HuH-7.5 (cell line): ENCODE measurements at places on chromosomes 1 and 21.

DNA sequence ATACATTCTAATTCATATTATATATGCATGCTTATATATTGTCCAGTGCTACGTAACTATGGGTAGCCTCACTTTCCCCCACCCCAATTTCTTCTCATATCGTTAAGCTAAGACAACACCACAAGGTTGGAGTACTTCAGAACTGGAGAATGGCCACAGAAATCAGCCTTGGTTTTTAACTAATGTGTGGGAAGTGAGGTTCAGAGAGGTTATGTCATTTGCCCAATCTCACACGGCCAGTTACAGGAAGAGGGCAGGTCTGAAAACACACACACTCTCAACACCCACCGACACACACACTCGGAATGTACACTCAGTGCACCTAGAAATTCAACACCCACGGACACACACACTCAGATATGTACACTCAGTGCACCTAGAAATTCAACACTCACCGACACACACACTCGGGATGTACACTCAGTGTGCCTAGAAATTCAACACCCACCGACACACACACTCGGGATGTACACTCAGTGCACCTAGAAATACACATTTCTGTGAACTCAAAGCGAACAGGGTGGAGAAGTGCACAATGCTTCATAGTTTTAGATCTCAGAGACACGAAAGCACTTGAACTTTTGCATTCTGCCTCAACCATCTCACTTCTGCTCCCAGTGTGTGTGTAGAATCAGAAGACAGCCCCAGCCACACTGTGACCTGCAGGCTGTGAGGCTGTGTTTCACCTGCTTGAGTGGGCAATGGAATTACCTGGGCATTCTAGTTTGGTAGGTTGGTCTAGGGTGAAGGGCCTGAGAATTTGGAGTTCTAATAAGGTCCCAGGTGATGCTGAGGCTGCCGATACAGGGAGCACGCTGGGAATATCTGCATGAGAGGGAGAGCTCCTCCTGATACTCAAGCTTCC, 170.4 kb downstream of the CLIC6 start:
- DNase-seq = no peak

DNA sequence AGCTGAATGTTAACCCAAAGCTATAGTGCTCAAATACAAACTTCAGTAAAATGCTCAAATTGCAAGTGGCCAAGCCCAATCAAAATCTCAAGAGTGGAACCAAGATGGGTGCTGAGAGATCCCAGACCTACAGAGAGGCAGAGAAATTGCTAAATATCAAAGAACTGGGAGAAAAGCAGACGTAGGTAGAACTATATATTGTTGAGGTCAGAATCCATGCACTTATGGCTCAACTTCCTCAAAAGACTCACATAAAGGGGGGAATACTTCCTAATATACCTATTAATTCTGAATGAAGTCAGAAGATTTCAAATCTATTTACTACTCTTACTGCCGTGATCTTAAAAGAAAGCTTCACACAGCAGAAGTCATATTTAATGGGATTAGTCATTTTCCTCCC, 65.2 kb downstream of the PUM1 start:
- DNase-seq = no peak

DNA sequence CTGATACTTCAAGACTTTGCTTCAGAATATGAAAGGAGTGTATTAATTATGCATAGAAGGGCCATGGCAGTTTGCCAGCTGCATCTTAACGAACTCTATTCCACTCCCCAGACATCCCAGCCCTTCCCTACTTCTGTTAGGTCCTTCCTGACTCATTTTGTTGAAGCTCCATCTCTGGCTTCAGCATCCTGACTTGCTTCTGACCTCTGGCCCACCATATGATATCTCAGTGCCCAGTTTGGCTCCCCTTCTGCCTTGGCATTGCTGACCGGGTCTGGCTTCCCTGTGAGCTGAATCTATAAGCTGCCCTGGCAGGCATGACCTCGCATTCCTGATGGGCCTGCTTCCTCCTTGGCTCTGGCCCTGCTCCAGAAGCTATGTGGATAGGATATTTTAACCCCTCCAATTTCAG, 27.6 kb upstream of the ARHGAP29 start:
- no peak for DNase-seq

- no peak for DNase-seq
These were observed 167.3 kb downstream of the PBX1 start for GRCh38 chr1:164726235-164726634.

DNA sequence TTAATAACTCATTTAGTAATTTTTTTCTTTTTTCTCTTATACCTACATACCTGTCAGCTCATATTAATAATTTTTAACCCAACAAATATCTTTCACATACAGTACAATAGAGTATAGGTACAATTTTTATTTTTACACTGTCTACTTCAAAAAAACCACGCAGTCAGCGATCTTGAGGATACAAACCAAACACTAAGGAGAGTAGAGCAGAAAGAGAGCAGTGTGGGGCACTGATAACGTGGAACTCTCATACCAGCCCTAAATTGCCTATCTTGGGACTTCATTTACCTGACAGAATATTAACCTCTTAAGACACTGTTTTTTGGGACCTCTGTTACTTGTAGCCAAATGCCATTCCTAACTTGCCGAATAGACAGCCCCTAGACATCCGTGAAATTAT, 5.5 kb downstream of the TRMT1L start:
- no peak for DNase-seq

DNA sequence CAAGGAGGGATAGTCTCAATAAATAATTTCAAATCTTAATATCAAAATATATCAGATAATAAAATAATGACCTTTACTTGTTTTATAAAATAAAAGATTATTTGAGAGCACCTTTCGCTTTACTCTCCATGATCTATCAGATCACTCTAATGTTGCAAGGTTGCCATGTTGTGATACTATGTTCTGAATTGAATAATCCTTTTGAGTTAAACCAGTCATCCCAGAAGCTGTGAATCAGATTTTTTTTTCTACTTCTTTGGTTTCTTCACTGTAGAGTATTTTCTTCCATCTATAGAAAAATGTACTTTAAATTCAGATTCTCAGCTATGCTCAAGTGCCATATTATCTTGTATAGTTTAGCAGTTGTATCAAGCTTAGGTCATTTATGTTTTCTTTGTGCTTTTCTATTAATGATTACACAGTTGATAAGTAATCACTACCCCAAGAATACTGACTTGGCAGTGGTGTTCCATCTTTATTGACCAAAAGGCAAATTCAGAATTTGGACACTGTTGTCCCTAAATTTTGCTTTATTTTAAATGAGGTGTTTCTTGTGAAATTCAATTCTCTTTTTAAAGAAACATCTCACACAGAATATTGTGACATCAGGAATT, 32.9 kb downstream of the BRDT start:
- no peak for DNase-seq

DNA sequence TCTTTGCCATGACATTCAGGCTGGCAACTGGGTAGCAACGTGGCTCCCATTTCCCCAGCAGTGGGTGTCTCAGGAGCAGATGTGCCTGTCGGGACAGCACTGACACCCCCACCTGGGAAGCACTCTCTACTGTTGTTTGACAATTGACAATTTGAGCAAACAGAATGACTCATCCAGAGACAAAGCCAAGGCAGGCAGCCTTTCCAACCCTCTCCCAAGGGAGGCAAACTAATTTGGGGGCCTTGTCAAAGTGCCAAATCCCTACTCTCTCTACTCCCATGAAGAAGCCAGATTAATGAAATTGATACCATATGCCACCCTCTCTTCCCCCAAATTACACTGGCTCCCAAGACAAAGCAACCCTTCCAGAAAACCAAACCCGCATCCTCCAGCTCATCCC, 65.6 kb downstream of the GRIK3 start:
- DNase-seq = no peak

DNA sequence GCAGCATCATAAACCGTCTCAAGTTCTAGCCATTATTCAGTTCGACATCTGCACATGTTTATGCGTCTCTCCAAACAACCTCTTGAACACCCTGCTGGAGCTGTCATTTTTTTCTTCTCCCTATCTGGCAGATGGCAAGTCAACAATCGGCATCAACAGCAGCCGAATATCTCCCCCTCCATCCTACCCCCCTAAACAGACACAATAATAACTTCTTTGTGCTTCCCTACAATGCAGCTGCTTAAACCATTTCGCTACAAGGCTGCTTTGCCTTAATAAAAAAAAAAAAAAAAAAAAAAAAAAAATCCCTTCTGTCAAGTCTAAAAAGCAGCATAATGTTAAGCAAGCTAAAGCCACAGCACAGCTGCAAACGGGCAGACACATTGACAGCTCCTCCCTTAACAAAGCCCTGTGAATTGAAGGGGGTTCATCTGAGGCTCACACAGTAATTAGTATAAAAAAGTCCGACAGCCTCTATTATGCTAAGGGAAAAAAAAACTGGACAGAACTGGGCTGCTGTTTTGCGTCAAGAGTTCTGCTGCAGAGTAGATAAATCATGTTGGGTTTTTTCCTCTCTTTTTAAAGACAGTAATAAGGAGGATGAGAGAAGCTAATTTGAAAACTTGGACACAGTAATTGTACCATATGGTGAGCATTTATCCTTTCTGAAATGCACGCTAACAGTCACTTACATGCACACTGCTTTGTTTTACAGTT, 136.4 kb downstream of the AKT3 start:
- DNase-seq = no peak

DNA sequence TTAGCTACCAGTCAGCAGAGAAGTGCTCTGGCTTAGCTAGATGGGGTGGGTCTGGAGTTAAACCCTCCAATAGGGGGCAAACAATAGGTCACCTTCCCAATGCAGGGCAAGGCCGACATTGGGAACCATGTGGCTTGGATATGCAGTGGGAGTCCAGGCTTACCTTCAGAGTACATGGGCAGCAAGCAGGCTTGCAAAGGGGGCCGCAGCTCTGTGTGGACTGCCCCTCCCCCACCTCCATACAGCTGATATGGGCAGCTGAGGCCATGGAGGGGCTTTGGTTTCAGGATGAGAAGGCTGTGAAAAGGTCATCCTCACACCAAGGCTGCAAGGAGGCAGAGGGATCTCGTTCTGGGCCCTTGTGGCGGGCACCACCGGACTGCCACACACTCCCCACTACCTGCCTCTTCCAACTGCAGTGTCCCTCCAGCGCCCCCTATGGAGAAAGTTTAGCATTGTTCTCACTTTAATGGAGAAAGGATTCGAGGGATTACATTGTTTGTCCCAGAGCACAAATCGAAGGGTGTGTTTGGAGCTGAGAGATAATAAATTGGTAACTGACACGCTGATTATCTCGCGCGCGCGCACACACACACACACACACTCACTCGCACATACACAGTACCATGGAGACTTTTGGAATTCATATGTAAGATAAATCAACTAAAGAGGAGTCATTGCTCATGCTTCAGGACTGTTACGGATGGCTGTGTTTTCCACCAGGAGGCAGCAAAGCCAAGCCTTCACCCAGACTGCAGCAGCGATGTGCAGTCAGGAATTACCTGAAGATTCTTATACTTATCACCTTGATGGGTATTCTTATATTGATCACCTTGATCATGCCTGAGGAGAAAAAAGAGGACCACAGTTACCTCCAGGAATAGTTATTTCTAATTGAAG, 7.0 kb upstream of the SMCP start:
- peak; percentile 16 for DNase-seq

- DNase-seq = no peak
These were observed 853.4 kb downstream of the NCAM2 start for GRCh38 chr21:21851657-21852056.

GRCh38 chr1:98289311-98289710, 368.5 kb upstream of the DPYD start:
- no peak for DNase-seq

DNA sequence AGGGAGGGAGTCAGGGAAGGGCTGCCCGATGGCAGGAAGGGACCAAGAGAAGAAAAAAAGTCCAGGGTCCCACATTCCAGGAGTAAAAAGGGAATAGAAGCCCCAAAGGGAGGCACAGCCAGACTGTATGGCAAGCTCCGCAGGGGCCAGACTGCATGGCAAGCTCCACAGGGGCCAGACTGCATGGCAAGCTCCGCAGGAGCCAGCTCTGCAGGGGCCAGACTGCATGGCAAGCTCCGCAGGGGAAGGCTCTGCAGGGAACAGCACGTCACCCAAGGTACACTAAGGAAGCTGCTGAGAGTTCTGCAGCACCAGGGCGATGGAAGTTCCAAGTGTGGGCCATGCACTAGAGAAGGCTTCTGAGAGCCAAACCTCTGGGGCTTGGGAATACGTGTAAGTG, 156.7 kb upstream of the ARHGEF16 start:
- no peak for DNase-seq

GRCh38 chr1:2350911-2351655, 40.3 kb downstream of the MORN1 start:
- DNase-seq = no peak

DNA sequence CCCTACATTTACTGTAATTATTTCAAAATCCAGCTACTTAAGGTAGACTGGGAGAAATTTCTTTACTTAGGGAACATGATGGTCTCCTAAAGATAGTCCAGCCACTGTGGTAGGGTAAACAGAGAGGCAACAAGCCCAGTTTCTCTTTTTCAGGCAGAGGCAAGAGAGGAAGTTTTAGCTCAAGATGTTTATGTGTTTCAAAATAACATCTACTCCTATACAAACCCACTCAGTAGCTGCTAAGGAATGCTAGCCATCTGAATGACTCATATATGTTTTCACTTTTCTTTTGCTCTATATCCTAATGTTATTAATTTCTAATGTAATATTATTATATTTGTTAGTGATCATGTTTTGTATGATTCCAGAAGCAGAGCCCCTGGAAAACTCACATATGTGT, 856.6 kb downstream of the PLA2G4A start:
- DNase-seq = no peak

GRCh38 chr1:147072482-147073432, 99.5 kb downstream of the PRKAB2 start:
- DNase-seq = no peak

DNA sequence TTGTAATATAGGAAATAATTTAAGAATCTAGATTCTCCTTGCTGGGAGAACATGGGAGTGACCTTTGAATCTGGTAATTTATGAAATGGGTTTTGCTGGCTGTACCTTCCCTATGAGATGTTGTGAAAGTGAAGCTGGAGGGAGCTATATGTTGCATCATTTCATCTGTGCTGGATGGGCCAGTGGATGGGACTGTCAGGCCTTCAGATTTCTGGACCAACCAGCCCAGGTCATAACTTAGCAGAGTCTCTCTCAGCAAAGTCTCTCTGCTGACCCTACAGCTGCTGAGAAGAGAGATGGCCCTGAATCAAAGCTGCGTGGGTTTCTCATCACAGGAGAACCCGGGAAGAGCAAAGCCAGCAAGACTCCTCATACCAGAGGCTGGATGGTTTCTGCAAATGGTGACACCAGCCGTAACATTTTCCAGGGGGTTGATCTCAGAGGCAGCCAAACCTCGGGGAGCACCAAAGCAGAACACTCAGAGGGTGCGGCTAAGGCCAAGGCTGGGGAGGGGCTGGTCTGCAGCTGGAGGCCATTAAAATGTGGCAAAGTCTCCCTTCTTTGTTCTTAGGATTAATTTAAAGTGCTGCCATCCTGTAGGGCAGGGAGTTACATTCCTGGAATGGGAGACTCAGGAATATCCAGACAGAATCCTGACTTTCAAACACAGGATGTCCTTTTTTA, 18.2 kb upstream of the PTGFRN start:
- DNase-seq = no peak

DNA sequence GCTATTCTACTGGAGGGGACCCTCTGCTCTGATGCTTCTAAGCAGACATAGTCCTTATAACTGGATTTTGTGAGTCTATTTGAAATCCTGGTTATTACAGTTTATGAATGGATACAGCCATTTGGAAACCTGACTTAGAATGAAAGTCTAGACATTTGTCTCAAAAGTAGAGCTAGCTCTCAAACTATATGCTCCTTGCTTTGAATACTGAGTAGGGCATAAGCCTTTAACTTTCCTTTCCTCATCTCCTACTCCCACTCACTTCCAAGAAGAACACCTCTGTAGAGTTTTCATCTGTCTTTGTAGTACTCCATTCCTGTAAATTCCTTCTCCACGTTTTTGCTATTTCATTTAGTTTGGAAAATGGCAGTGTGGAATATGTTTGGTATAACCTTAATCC, 9.0 kb upstream of the ARID1A start:
- DNase-seq = no peak
